Cortex of kidney (tissue), 1 donor: ENCODE measurements at places on chromosomes 12 and 14.

GRCh38 chr14:101497684-101498525 lies 63.4 kb upstream of the DIO3 start:
- DNase-seq: no peak

DNA sequence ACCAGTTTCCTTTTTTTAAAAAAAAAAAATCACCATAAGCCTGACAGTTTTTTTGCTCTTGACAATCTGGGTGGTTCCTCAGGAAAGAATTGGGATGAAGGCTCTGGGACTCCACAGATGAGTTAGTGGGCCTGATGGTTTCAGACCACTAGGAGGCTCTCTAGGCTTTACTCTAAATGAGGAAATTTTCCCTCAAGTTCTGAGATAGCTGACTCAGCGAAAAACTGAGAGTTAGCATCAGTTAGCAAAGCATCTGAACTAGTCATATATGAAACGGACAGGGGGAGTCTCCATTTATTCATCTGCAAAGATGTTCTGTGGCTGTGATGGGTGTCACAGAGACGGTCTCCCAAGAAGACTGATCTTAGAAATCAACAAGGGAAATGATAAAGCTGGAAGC lies 314.3 kb upstream of the OR4E1 start:
- DNase-seq: no peak

DNA sequence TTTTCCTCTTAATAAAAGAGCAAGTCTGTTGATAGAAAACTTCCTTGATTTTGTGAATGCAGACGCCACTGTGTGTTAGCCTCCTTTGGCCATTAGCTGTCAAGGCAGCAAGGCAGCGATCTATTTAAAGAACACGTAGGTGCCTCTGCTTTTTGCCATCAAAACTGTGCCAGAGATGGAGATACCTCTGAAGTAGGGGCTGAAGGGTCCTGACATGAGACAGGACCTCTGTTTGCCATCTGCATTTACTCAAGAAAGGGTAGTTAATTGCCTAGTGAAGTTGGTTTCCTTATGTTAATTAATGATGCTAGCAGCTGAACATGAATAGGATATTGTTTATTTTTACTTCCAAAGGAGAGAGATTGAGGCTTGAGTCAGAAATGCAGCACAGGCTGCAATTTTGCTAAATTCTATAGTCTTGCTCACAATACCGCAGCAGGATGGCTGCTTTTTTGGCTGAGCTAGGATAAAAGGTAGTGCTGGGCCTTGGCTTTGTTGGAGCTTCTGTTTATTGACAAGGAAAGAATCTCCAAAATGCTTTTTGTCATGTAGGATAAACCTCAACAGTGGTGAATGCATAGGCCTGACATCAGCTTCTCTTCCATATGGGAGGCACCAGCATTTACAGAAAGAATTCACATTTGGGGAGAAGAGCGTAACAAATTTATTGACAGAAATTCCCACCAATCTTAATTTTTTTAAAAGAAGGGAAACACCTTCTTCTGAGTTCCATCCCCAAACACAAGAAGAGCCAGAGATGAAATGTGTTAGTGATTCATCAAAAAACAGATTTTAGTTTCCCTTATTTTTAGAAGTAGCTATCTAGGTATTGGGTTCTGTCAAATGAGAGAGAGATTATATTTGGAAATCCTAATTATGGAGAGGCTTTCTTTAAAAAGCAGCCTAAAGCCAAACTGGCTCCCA lies 13.9 kb upstream of the RPH3A start:
- no peak for DNase-seq

DNA sequence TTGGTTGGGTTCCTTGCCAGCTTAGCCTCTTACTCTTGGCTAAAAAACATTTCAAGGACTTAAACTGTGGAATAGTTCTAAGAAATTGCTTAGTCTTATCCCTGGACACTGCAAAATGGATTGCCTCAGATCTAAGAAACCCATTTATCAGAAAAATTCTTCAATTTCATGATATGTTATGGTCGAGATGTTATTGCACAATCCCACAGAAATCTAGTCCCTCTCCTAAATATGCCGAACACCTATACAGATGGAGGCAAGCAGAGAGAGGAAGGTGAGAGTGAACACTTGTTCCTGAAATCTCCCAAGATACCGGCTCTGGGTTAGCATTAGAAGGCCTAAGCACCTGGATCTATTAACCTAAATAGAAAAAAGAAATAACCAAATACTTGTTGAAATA lies 267.2 kb downstream of the PAWR start:
- DNase-seq: no peak

DNA sequence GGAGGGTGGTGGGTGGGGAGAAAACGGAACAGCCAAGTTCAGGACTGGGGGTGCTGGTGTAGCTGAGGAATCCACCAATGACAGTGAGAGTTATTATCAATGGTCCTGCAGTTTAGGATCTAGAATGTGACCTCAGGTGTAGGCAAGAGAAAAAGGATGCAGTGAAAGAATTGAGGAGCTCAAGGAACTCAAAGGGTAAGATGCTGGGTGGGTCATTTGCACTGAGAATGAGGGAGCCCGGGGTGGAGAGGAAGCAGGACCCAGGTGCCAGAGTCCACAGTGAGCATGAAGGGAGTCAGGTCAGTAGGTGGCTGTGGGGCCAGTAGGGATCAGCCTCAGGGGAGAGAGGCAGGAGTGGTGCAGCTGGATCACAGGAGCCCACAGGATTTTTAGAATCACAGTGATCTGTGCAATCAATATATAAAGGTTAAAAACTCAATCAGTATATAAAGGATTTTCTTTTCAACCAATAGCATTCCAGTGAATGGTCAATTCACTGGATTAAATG lies 3.2 kb upstream of the KRT7 start:
- DNase-seq: no peak

DNA sequence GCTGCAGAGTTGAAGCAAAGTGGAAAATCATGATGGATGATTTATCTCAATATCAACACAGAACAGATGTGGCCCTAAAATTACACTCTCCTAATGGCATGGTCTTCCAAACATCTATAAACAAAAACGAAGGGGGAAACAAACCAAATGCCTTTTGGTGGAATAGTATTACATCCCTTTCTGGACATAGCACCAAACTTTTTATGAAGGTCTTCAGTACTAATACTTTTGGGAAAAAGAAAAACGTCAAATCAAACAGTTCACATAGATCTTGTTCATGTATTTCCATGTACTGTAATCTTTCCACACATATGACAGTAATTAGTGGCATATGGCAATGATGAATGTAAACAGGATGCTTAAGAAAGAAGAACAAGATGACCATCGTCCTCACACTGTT lies 22.9 kb upstream of the ANAPC7 start:
- no peak for DNase-seq

GRCh38 chr12:59734371-59734770 lies 138.5 kb downstream of the SLC16A7 start:
- DNase-seq: no peak

- no peak for DNase-seq
Measured at GRCh38 chr14:103104654-103105452, 10.3 kb downstream of the EXOC3L4 start.

DNA sequence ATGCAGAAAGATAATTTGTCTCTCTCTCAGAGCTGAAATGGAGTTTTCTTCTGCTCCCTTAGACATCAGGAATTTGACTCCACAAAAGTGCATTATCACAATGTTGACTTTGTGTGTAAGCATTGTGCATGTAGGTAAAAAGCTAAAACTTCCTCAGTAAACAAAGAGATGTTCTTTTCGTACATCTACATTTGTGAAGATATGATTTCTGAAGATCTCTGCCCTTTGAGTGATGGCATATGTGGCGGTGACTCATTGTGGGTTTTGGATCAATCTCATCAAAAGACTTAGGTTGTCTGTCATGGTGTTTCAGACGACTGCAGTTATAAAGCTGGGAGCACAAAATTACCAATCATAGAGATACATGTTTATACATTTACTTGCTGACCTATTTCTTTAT lies 411.4 kb upstream of the LMO3 start:
- no peak for DNase-seq

GRCh38 chr12:70120970-70121369 lies 122.3 kb upstream of the CNOT2 start:
- no peak for DNase-seq

DNA sequence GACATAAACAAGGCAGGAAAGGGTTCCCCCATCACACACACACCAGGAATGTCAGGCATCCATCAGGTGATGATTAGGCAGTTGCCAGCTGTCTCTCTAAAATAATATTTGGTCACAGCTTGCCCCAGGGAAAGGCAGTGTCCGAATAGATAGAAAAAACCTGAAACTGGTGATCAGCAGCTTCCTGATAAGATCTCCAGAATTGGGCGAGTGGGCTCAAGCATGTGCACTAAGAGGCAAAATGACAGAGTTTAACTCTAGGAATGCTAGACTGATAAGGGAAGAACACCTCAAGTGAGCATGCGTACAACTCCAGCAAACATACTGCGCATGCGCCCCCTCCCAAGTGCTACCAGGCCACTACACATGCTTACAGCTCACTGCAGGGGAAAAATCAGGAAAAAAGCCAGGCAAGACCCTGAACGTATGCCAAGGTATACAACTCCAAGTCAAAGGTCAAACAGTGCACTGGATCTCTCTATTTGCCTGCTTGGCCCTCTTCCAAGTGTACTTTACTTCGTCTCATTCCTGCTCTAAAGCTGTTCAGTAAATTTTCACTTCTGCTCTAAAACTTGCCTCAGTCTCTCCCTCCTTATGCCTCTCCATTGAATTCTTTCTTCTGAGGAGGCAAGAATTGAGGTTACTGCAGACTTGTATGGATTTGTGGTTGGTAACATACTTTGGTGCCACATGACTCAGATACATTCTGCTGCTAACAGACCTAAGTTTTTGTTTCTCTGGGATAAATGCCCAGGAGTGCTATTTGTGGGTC lies 73.5 kb upstream of the VASH1 start:
- no peak for DNase-seq

- DNase-seq: no peak
Measured at GRCh38 chr14:79100578-79100977, 930.4 kb downstream of the NRXN3 start.

DNA sequence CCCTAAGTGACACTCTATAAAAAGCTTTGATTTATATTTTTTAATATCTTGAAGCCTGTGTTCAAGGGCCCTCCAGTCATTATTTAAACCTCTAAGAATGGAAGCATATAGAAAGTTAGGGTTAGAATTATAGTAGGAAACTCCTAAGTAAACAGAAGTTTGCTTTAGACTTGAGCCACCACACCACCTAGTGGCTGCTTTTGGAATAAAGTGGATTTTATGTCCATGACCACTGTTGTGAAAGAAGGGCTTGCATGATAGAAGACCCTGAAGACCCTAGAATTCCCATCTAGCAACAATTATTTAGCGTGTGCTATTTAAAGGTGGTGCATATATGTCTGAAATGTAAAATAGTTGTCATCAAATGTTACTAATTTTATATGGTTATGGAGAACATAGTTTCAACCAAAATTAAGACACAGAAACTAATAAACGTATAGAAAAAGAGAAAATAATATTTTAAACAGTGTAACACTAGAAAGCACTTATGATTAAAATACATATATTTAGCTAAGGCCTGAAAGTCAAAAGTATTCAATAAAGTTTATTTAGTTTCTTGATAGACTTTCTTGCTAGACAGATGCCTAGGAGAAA lies 21.3 kb downstream of the LRRIQ1 start:
- DNase-seq: no peak

GRCh38 chr14:47541662-47542061 lies 133.7 kb downstream of the MDGA2 start:
- no peak for DNase-seq

GRCh38 chr12:11727133-11727664 lies 77.7 kb downstream of the ETV6 start:
- DNase-seq: no peak

DNA sequence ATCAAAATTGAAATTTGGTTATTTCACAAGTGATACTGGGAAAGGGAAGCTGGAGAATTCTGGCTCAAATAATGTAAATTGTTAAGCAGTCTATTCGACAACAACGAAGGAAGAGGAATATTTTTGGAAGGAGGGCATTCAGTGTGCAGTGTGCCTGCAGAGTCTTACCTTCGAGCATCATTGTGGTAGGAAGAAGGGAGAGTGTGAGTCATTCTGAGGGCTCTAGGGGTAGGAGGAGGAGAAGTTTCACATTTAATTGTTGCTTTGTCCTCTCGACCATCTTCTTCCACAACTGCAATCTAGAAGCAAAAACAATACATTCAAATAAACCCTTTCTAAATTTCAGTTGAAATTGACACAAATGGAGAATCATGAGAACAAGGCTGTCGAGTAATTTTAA lies 263.0 kb downstream of the ACSS3 start:
- DNase-seq: no peak

- no peak for DNase-seq
Measured at GRCh38 chr14:74389980-74390379, 36.0 kb downstream of the SYNDIG1L start.

- DNase-seq: no peak
Measured at GRCh38 chr14:61466905-61467280, 145.5 kb downstream of the PRKCH start.

GRCh38 chr12:49627752-49628360 lies 4.5 kb downstream of the PRPF40B start:
- DNase-seq: no peak

DNA sequence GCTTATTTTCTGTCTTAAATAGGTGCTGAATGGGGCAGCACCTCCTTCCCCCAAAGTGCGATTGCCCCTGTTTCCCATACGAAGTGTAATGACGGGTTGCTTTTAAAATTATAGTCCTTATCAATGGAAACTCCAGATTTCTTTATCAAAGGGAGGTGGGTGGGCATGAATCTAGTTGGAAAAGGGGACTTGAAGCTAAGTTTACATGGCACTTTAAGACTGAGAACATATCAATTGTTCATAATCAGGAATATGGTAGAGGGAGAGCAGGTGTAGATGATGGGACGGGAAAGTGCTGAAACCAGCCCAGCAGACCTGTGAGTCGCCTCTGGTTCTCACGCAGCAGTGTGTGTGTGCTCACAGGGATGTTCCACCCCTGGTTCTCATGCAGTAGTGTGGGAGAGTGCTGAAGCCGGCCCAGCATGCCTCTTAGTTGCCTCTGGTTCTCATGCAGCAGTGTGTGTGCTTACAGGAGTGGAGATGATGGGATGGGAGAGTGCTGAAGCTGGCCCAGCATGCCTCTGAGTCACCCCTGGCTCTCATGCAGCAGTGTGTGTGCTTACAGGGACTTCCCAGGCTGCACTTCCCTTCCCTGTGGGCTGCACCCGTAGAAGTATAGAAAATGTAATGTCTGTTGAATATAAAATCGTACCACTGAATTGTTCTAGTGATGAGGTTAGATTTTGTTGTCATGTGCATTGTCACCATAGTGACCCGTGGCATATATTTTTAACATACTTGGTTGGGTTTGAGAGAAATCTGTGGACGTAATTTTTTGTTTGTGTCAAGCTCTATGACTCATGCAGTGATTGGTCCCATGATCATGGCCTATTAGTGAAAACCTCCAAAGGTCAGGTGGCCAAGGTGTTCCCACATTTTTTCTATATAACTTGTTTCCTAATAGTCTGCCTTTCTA lies 51.6 kb downstream of the GPATCH2L start:
- DNase-seq: no peak

DNA sequence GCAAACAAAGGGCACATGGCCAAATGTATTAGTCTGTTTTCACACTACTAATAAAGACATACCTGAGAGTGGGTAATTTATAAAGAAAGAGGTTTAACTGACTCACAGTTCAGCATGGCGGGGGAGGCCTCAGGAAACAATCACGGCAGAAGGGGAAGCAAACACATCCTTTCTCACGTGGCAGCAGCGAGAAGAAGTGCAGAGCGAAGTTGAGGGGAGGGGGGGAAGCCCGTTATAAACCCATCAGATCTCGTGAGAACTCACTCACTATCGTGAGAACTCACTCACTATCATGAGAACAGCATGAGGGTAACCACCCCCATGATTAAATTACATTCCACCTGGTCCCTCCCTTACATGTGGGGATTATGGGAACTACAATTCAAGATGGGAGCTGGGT lies 66.1 kb downstream of the ST8SIA1 start:
- no peak for DNase-seq

GRCh38 chr14:64718762-64719161 lies 14.5 kb downstream of the PLEKHG3 start:
- DNase-seq: no peak
